ENCODE measurements at places on chromosomes 16 and 17. TPM values are rescaled to one million over a fixed set of nuclear protein-coding genes. Genes with fewer than 3 reads are reported as not detected.

The ACSM5 gene
- not detected for total RNA-seq

The SPNS2 gene
- 21.8 TPM for total RNA-seq

The KRTAP4-9 gene
- total RNA-seq = not detected

The SEPTIN12 gene
- not detected for total RNA-seq

The DRC3 gene
- 1.4 TPM for total RNA-seq

Data from A549 treated with GW870086 at 1 μM for 4 hours (cell line).